ENCODE measurements at places on chromosomes 5 and 9.

DNA sequence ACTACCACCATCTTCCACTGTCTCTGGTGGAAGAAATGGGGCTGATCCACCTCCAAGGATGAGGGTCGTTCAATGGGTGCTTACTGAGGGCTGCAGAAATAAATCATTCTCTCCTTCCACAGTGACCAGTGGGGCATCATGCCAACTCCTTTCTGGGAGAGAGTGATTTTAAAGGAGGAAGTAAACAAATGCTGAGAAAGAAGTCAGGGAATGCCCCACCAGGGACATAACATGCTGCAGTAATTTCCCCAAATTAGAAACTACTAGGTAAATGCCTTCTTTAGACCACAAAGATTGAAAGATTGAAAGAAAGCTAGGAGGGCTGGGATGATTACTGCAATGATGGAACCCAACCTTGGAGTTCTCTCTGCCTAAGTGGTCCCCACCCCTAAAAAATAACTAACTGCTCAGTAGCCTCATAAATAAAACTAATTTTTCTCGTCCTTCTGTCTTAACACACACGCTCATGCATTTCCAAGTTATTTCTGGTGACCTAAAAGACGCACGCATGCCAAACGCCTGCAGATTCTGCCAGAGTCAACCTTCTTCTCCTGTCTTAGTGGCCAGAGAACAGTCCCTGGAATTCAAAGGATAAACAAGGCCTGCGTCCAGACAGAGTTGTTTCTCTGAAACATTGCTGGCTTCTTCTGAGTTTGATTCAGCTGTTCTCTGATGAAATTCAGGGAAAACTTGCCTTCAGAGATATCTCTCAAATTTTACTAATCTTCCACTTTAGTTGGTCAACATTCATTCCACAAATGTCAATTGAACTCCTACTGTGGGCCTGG lies 250.0 kb downstream of the NR3C1 start:
- no peak for DNase-seq

GRCh38 chr5:71695595-71695994 lies 23.5 kb upstream of the CARTPT start:
- DNase-seq: no peak

DNA sequence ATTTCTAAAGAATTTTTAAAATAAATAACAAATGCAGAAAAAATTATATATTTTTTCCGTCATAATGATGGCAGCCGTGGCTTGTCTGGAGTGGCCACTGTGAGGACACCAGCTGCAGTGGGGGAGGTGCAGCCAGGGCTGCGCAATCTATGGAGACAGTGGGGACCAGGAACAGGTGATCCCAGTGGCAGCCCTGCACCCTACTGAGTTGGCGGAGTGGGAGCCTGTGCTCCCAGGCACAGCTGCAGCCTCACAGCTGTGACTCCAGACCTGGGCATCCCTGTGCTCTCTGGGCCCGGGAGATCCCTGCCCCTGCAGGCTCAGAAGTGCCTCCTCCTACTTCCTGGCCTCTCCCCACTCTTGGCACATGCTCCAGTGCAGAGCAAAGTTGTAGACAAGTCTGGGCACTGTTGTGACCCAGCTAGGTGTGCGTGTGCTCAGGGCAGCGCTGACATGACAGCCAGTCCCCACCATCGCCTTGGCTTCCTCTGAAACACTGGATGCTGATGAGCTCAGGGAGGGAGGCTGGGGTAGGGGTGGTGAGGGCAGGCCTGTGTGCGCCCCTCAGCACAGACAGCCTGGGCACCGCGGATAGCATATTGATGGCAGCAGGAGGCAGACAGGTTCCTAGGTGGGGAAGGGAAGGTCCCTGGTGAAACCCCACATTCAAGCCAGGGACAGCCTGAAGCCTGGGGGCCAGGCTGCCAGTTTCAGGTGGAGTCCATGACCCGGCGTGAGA lies 96.0 kb upstream of the PRR16 start:
- DNase-seq: no peak

DNA sequence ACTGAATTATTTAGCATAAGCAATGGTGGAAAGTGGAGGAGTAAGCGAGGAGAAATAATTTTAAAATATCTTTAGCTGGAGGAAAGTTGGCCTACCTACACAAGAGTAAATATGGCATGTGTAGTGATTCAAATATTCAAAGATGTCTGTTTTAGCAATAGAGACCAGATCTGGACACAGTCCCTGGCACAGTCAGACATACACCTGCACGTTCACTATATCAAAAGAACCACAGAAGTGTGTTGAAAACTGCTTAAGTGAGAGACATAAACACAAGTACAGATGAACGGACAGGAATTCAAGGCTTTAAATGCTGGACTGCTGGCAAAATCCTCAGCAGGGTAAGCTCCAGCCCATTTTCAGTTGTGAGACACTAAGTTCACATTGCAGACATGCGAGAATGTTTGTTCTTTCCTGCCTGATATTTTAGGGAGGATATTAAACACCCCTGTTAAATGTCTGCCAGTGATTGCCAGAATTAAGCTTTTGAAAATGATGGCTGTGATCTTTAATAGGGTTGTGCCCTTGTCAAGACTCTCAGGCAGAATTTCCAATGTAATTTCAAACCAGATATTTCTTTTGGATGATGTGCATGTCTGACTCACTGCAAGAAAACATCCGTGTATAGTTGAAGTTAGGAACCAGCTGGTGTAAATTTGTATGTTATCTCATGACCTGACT lies 810.6 kb downstream of the TLE4 start:
- no peak for DNase-seq

- no peak for DNase-seq
Observed at GRCh38 chr9:9612755-9613154, 1000.0 kb downstream of the PTPRD start.

DNA sequence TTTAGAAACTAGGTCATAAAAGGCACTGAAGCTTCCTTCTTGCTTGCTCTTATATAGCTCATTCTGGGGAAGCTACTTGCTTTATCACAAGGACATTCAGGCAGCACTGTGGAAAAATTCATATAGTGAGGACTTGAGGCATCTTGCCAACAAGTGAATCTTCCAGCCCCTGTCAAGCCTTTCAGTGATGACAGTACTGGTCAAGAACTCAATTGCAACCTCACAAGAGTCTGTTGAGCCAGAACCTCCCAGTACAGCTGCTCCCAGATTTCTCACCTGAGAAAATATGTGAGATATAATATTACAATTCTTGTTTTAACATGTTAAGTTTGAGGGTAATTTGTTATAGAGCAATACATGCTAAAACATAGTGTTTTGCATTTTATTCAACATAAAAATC lies 2011.0 kb upstream of the NUDT12 start:
- no peak for DNase-seq

GRCh38 chr5:78522476-78523260 lies 125.9 kb downstream of the LHFPL2 start:
- DNase-seq: no peak

DNA sequence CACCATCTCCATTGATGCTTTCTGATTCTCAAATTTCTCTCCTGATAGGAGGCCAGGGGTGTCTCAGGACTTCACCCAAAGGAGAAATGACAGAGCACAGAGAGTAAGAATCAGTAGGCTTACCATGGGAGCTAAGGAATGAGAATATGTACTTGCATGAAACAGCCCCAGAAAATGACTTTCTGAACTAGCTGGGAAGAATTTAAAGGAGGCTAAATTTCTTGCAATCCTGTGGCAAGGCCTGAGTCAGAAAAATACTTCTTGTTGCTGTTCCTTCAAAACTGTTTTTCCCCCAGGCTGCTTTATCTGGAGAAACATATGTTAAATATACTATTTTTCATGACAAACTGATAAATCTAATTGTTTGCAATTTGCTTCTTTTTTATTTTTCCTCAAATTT lies 53.4 kb upstream of the FBXL7 start:
- no peak for DNase-seq

- no peak for DNase-seq
Observed at GRCh38 chr9:133700819-133701320, 37.3 kb downstream of the SARDH start.

DNA sequence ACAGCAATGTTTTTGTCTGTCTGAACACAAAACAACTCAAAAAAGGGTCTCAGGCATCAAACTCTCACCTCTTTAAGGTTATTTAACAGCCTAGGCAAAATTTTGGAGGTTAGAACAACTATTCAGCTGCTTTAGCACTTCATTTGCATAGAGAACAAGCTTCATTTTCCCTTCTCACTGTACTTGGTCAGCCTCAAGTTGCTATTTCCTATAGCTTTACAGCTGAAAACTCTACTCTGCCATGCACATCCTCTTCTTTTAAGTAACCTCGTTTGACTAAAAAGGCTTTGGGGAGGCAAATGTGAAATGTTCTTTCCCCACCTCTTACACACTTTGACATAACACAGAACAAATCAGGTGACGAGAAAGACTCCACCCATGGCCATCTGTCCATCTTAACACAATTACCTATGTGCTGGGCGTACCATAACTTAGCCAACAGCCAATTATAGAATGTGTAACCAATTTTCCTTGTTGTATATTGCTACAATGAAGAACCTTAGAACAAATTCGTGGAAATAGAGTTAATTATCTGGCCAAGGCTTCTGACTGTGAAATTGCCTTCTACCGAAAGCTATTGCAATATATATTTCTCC lies 195.7 kb downstream of the DCP2 start:
- DNase-seq: no peak

- no peak for DNase-seq
Observed at GRCh38 chr5:22889720-22890119, 36.6 kb upstream of the CDH12 start.

DNA sequence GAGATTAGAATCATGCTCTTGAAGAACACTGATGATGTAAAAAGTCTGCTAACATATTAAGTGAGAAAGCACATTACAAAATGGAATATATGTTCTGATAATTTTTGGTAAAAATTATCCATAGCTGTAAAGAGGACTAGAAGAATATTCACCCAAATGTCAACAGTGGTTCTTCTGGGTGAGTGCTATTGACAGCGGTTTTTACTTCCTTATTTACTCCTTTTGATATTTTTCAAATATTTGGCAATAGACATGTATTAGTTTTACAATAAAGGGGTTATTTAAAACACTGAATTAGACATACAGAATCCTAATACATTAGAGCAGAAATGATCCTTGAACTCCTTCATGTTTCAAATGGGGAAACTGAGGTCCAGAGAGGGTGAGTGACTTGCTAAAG lies 26.9 kb upstream of the MEGF9 start:
- DNase-seq: no peak

DNA sequence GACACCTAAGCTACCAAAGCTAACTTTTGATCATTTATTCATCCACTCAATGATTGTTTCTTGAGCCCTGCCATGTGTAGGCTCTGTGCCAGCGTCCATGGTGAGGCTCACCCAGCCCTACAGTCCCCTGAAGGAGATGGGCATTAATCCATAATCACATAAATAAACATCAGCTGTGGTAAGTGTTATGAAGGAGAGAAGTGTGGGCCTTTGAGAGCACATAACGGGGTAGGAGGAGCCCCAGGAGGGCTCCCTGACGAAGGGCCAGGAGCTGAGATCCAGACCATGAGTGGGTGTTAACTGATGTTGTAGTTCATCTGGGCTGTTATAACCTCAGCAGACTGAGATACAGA lies 53.9 kb upstream of the AFAP1L1 start:
- no peak for DNase-seq

DNA sequence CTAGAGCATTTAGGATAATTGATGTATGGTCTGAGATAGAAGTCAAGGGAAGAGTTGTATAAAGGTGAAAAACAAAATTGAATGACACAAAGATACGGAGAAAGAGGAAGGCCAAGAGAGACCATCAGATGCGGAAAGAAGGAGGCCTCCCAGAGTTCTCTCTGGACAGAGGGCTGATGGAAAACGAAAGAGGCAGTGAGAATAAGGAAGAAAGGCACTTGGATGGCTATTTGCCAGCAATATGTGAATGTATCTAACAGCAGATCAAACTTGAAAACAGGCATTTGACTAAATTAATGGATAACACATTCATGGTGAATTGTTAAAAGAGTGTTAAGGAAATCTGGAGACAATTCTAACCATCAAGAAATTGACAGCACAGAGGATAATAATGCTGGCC lies 2.4 kb upstream of the DOCK8 start:
- no peak for DNase-seq

GRCh38 chr9:77399964-77400363 lies 222.6 kb downstream of the VPS13A start:
- DNase-seq: no peak

Data from activated T-cell treated with anti-CD3 and anti-CD28 coated beads for 4 hours (primary cell).